ENCODE measurements at places on chromosomes 3 and 15. TPM values are rescaled to one million over a fixed set of nuclear protein-coding genes. Genes with fewer than 3 reads are reported as not detected.

PLA1A gene
- total RNA-seq, result under 0.01 TPM

- DNase-seq, result no peak
Observed at GRCh38 chr15:99449514-99449913, 116.3 kb upstream of the MEF2A start.

DNA sequence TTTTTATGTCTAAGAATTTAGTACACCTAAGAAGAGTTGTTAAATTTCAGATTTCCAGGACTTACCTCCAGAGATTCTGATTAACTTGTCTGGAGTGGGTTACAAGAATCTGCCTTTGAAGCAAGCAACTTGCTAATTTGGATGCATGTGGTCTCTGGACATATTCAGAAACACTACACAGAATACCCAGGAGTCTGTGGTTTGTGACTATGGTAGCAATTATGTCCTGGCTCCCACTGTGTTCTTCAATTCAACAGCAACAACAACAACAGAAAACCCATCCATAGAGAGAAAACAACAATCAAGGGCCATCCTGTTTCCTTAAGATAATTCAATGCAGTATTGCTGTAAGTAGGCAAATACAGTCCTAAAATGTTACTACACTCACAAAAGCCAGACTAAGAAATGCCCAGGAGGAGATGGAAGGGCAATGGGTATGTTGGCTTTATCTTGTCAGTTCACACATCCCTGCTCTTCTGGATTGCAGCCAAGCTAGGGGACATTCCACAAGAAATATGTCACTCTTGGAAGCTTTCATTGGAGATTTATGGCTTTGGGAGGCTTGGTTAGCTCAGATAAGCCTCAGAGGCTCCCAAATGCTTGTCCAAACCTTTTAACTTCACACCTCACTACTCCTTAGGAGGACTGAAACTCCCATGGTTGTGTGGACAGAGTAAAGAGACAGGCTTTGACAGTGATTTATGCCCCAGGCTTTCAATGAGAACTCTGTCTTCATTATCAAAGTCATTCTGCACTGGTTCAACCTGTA, 99.4 kb upstream of the MRPL3 start:
- no peak for DNase-seq

DNA sequence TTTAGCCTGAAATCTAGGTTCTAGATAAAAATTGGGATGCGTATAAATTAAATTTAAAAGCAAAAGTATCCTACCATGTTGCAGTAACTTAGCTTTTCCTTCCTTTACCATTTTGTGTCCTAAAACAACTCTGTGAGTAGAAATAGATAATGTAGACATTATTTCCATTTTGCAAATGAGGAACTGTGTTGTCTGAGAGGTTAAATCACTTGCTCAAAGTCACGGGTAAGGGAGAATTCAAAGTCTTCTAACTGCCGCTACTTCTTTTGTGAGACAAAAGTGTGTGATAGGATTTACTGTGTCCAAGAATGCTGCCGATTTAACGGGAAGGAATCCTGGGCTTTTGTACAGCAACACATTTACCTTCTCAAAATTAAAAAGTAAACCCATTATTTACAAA, 40.7 kb downstream of the MYO1E start:
- no peak for DNase-seq

GRCh38 chr3:48478626-48479555, 25.1 kb downstream of the SHISA5 start:
- DNase-seq, result no peak

CRYGS gene
- total RNA-seq, result 0.88 TPM

DNA sequence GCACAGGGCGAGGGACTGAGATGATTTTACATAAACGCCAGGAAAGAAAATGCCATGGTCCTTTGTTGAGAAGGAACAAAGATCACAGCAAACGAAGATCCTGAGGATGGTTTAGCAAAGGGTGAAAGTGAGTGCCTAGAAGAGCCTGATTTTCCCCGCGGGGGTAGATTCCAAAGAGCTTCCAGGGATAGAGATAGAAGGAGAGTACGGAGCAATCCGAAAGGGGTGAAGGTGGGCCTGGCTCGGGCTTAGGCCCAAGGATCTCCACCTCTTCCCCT, 977 bp downstream of the CDC25A start:
- no peak for DNase-seq

DNA sequence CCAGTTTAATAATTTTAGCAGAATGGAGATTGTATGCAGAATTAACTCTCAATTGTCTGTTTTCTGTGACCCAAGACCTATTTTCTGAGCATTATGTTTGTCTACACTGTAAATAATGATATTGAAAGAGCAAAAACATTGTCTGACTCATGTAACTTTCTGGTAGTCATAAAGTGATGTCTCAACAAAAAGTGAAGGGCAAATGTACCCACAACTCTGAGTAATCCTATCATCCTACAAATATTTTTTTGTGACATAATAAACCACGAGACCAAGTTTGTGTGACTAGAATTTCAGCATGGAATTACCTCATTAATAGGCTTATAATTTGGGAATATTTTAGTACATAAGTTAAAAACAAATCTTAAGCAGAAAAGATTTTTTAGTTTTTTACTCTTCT, 15.4 kb upstream of the ABHD10 start:
- DNase-seq, result peak; percentile 35

MON1A gene
- total RNA-seq, result 14.1 TPM

TAGLN3 gene
- total RNA-seq, result not detected

GOLGA8Q gene
- total RNA-seq, result 0.36 TPM

- no peak for DNase-seq
Observed at GRCh38 chr3:58924578-58924977, 125.2 kb downstream of the CFAP20DC start.

GRCh38 chr15:81176291-81176893, 20.3 kb upstream of the IL16 start:
- no peak for DNase-seq

- no peak for DNase-seq
Observed at GRCh38 chr15:46301291-46301690, 666.5 kb downstream of the SQOR start.

IL17RD gene
- 2.2 TPM for total RNA-seq

Measured in osteoblast (primary cell).